ENCODE measurements at places on chromosomes 11 and 22.

DNA sequence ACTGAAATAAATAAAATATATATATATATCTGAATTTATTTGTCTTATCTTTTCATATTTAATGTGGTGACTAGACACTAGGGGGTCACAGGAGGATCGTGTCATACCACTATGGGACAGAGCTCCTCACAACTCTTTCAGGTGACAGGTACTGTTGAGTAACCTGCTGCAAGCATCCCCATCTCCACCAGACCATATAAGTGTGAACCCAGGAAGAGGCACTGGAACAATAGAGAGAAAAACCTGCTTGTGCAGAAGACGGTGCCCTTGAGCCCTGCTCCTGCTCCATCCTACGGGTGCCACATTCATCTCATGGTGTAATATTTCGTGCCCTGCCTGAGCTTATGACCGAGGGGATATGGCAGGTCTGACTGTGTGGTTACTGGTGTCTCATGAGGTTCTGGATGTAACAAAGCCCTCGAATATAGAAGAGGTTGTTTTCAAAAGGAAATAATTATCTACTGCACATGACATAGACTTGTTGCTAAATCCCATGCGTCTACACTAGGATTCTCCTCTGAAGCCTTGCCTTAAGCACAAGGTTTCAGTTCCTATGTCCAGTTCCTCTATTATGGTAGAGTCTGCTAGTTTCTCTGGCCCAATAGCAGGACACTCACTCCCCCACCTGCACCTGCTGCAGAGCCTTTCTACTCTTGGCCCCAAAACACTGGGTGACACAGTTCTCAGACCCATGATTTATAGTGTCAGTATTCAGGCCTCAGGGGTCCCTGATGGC lies 70.4 kb downstream of the GGTLC2 start:
- DNase-seq: no peak

DNA sequence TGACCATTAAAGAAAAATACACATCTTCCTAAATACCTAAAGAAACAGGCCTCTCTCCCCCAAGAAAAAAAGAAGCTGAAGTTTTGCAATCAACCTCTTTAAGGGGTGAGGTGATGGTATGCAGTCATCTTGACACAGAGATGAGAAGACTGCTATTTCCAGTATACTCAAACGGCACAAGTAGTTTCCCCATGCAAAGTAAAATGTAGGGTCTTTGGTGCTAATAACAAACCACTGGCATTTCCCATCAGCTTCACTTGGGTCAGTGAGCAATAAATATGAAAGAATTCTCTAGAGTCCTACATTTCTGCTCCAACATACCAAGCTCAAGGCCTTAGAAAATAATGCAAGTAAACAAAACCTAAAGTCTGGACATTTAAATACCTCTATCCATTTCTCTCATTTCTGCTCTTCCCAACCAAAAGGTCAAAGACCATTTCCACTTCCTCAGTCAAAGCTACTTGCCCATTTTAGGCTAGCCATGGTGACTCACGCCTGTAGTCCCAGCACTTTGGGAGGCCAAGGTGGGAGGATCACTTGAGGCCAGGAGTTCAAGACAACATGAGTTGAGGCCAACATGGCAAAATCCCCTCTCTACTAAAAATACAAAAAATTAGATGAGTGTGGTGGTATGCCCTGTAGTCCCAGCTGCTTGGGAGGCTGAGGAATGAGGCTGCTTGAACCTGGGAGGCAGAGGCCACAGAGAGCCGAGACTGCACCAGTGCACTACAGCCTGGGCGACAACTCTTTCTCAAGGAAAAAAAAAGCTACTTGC lies 39.5 kb upstream of the CHRNA10 start:
- DNase-seq: no peak

GRCh38 chr11:66136752-66137123 lies 66.7 kb downstream of the PACS1 start:
- DNase-seq: no peak

DNA sequence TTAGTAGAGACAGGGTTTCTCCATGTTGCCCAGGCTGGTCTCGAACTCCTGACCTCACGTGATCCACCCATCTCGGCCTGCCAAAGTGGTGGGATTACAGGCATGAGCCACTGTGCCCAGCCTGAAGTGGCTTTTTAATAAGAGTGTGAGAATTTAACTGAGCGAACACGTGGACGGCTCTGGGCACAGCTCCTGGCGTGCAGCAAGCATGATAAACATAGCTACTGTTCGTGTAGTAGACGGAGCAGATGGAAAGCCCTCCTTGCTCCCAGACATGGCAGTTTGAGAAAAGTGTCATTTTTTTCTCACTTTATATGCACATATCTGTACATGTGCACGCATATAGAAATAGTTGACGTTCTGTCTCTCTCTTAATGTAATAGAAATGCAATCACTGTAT lies 7.0 kb downstream of the EMID1 start:
- DNase-seq: no peak

DNA sequence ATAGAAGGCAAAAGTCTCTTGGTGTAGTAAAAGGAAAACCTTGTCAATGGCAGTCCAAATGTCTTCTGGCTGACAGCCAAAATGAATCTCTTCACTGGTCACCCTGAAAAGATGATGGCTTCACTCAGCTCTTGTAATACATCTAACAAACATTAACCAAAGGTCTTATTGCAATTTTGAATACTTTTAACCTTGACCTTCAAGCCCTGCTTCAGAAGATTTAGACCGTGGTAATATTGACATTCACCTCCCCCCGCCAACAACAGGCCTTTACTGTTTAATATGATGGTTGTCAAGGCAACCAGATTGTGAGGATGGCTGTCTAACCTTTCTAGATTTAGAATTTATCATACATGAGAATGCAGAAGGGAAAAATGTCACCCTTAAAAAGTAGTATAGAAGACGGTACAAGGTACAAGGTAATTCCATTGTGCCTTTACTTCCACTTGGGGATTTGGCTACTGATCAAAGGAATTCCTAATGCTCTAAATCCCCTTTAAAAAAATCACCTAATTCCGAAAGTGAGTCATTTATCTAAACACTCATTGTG lies 342.3 kb downstream of the LARGE1 start:
- DNase-seq: no peak

DNA sequence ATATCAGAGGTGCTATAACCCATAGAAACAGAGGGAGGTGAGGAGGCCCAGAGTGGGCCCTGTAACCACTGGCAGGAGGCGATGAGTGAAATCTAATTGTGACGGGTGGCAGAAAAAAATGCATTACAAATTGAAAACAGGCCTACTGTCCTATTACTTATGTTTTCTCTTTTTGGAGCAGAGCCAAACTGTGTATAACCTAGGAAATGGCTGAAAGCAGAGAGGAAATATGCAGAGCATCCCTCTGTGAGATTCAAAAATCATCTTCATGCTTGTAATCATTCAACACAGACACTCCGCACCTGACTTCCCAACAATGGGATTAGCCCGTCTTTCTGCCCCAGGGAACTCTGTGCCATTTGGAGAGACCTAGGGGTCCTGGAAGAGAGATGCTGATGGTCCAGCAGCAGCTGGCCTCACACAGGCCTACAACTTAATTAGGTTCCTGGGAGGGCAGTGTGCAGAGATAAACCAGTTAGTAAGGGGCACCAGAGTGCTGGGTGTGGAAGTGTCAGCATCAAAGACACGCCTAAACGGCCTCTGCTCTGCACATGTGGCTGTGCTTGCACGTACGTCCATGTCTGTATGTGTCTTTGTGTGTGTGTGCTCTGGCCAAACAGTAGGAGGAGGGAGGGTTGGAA lies 41.8 kb downstream of the MAP6 start:
- no peak for DNase-seq

DNA sequence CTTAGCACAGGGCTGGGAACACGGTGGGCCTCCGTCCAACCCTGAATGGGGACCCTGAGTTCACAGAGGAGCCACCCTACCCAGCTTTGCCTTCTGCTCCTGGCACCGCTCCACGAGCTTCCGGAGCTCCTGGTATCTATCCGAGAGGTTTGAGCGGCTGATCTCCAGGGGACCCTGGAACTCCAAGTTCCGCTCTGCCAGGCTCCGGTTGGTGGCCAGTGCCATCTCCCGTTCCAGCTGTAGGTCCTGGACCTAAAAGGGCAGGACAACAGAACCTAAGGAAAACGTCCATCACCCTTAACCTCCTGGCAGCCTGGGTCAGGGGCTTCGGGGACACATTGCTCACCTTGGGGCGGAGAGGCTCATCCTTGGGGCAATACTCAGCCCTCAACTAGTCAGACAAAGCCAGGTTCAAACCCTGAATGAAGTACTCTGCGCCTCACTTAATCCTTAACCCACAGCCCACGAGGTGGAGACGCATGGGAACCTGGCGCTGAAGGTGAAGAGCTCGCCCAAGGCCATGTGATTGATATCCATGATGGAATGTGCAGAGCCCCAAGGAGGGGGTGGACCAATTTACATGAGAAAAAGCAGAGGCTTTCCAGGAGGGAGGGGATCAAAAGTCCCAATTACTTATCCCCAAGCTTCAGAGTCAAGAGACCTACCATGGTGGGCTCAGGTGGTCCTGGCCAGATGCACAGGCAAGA lies 27.1 kb downstream of the VPS37C start:
- no peak for DNase-seq

DNA sequence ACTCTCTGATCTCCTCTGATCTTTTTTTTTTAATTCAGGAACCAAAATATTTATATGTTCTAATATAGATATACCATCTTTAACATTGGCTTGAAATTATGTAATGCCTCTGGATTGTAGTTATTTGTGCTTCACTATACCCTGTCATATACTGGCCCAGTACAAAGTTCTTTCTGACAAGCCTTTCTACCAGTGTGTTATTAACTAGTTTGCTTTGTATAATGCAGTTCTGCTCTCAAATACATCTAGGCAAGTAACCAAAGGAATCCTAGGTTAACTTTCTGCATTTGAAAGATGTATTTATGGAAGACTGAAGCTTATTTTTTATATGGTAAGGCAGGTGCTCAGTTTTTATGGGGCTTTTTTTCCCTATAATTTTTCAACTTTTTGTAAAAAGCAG lies 36.1 kb downstream of the ARHGEF12 start:
- no peak for DNase-seq

DNA sequence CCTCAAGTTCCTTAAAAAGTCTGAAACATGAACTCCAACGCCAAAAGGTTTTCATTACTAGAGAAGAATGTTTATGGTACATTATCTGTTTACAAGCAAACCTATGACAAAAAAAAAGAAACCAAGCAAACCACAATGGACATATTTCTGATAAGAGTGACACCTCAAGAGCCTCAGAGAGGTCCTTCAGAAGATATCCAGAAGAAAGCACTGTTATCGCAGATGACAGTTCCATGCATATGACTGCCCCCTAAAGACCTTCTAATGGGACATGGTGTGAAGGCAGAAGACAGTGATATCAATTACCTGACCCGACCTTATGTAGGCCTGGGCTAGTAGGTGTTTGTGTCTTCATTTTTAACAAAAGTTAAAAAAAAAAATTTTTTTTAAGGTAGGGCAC lies 3.1 kb downstream of the HDHD5 start:
- no peak for DNase-seq

DNA sequence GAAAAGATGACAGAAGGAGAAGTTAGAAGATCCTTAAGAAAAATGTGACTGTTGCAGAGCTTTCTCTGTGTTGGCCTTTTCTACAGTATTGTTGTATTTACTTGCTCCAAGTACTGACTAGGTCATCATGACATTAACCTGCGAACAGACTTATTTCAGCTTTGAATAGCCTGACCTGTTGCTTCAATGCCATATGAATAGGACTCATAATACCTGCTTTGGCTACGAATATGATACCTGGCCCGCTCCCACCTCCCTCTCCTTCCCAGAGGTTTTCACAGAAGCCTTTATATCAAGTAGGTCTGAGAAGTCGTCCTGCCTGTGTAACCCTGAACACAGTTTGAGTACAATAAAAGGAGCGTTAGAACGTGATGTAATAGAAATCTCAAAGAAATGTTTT lies 169.6 kb upstream of the PGR start:
- DNase-seq: no peak

- DNase-seq: no peak
These were observed 13.7 kb upstream of the CDKN1C start for GRCh38 chr11:2899080-2899783.

DNA sequence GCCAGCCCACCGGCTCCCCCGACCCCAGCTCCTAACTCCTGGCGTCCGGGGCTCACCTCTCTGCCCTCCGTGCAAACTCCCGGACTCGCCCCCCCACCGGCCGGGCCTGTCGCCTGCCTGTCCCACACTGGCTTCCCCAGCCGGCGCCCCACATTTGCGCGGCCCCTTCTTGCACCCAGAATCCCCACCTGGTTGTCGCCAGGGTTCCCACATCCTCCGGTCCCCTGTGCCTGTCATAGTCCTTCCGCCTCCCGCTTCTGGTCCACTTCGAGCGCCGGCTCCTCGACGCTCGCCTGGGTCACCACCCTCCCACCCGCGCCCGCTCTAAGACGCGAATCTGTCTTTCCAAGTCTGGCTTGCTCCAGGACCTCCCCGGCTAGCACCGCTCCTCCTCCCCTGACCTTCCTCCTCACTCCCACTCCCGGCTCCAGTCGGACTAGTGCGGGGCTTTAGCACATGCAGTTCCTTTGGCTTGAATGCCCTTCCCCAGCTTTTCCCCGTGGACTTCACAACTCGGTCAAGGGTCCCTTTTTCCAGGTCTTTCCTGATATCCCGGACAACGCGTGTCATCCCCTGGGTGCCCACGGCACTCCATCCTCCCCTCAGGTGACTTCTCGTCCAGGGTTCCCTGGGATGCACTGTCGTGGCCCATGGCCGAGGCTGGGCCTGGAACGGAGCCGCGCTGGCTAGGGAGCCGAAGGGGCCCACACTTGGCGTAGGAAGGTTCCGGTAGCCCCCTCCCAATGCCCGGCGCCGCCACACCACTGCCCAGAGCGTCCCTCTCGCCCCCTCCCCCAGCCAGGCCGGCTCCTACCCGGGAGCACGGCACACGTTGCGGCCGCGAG lies 635 bp downstream of the SCARF2 start:
- DNase-seq: no peak

GRCh38 chr22:30187529-30188407 lies 58.8 kb downstream of the LIF start:
- DNase-seq: peak; percentile 18

DNA sequence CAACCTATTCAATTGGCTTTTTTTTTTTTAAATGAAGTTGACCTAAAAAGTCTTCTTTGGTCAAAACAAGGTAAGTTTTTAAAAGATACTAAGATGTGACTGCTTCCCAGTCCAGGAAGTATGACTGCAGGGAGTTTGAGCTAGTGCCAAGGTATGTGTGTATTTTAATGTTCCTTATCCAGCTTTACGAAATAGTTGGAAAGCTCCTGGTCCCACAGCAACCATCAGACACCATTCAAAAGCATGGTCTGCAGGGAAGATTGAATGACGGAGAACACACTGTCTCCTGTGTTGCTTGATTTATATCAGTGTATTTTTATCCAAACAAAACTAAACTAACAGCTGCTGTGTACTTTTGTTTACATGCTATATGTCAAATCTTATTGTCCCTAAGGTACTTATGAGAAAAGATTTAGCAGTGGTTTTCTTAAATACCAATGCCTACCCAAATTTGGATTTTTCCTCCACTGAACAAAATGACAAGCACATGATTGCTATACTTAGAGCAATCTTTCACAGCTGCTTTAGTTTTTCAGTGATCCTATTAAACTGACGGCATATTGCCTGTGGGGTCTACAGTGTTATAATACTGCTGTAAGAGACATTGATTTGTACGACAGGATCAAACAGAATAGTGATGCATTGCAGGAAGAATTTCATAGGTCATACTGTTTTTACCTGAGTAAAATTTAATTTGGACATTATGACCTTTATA lies 122.9 kb downstream of the DCDC1 start:
- no peak for DNase-seq
